ENCODE measurements at places on chromosomes 5 and 9. TPM values are rescaled to one million over a fixed set of nuclear protein-coding genes. Genes with fewer than 3 reads are reported as not detected.

DNA sequence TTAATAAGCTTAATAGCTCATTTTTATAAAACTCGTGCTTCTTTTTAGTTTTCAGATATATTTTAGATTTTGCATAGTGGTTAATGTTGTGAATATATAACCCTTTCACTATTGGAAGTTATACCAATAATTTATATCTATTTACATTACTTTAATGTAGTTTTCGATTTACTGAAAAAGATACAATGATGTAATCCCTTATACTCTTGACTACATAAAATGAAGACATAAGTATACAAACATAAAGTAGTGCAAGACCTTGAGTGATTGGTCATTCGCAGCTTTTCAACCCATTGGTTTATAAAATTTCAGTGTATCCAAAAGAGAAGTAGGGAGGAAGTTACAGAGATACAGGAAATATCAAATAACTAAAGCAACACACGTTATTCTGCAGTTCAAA, 84.3 kb upstream of the GRHPR start:
- DNase-seq, result no peak

GRCh38 chr5:38742821-38743220, 103.0 kb upstream of the OSMR start:
- DNase-seq, result no peak

- DNase-seq, result no peak
These were observed 69.9 kb upstream of the PLPP1 start for GRCh38 chr5:55604611-55605067.

- no peak for DNase-seq
These were observed 1354.8 kb downstream of the PTPRD start for GRCh38 chr9:9257999-9258498.

DNA sequence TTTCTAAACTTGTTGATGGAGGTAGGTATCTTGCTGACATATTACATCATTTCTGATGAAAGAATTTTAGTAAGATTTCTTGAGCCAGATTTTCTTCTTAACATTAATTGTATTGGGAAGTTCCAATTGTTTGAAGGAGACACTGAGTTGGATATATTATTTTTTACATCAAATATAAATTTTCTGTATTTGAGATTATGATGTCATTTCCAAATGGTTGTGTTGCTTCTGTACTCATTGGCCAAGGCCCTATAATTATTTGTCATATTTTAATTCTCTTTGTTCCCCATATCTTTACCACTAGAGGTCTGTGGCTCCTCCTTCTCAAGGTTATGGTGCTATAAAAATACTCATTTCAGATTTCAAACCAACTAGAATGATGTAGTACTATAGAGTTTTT, 53.4 kb downstream of the ITGA1 start:
- DNase-seq, result no peak

GRCh38 chr5:171506951-171507350, 87.5 kb downstream of the FGF18 start:
- DNase-seq, result no peak

DNA sequence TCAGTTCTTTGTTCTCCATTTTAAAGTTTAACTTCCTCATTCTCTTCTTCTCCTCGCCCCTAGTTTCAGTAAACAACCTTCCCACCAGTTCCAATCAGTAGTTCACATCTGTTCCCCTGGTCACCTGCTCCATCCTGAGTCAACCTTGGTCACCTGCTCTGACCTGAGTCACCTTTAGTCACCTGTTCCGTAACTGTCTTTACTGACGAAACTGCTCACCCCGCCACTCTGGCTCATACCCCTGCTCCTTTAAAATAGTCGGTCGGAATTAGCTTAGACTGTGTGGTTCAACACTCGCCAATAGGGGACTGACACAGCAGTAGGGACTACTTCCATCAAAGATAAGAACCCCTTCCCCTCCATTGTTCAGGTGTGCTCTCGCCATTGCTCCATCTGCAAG, 76.3 kb upstream of the GPBP1 start:
- no peak for DNase-seq

DNA sequence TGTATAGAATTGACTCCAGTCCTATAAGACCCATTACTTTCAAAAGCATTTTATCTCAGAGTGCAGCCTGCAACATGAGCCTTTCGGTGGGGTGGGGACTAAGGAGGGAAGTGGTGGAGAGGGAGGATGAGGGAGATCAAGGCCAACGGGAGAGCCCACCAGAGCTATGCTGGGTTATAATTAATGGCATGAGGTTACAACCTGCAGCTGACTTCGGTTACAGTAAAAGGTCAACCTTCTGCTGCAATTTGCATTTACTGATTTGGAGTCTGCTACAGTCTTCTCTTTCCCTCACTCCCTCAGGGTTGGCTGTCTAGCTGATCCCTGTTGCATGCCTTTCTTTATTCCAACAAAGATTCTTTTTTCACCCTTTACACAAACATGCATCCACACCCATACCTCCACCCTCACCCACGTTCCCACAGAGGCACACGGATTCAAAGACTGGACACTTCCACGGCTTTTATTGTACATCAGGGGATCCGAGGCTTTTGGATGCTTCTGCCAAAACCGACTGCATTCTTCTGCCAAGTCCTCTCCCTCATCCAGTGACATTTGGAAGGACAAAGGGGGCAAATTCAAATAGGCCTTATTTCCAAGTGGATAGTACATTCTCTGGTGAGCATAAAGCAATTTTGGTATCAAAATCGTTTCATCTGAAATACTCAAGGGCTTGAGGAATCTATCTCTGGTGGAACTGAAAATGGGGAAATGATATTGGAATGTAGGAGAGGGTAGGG, 381.2 kb downstream of the NFIB start:
- DNase-seq, result no peak

DNA sequence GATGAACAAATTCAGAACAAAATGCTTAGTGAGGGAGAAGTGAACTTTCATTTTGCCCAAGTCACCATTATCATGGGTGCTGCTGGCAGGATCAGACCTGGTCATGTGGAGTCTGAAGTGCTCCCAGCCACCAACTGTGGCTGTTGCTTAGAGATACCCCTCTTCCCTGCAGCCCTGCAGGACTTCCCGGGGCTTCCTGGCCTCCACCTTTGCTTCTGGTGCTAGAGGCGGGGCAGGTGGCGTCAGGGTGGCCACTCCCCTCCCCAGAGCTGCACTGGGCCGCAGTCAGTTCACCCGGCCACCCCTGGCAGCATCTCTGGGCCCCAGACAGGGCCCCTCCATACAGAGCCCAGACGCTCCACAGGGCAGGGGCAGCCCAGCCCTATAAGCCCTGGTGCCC, 30.0 kb upstream of the SLC12A7 start:
- no peak for DNase-seq

DNA sequence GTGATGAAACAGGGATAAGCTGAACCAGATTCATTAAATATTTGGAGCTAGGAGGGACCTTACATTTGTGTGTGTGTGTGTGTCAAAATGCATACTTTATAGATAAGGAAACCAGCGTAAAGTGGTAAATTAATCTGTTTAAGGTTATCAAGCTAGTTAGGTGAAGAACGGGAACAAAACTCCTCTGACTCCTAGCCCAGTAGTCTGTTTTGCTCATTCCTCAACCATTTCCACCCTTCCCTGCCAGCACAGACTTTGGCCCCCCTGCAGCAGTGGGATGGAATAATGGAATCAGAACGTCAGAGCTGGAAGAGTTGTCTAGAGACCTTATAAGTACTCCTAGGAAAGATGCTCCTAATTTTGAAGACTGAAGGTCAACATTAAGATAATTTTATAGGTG, 6.5 kb downstream of the AGXT2 start:
- no peak for DNase-seq

DNA sequence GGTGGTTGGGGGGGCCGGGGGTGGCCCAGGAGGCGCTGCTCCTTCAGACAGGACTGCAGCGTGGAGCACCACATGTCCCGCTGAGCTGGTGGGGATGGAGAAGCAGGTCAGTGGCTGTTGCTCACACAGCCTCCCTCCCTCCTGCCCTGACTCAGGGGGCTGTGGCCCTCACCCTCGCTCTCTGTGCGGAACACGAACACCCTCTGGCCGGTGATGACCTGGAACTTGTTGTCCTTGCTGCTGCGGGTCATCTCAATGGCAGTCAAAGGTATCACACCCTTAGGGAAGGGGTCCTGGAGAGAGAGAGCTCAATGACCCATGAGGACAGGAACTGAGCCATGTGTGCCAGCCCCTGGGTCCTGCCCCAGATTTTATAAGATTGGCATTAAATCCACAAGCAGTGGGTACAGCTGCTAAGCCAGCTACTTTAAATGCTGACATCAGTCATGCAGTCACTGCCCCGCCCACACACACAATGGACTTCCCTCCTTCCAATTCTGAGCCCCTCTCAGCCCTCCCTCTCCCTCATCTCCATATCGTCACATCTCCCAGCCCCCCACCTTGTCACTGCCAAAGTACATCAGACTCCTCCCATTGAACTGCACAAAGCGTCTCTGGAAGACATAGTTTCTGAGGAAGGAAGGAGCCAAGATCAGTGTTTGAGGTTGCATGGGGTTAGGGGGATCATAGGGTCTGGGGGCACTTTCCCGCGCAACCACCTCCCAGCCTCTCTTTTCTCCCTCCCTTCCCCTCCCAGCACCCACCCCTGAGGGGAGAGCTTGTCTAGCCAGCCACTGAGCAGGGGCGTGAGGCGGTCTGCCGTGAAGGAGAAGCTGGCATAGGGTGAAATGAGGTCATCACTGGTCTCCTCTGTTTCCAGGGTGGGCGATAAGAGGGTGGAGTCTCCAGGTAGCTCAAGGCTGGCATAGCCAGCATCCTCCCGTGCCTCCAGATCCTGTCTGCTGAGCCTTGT, 8.9 kb downstream of the ARAP3 start:
- DNase-seq, result no peak

DNA sequence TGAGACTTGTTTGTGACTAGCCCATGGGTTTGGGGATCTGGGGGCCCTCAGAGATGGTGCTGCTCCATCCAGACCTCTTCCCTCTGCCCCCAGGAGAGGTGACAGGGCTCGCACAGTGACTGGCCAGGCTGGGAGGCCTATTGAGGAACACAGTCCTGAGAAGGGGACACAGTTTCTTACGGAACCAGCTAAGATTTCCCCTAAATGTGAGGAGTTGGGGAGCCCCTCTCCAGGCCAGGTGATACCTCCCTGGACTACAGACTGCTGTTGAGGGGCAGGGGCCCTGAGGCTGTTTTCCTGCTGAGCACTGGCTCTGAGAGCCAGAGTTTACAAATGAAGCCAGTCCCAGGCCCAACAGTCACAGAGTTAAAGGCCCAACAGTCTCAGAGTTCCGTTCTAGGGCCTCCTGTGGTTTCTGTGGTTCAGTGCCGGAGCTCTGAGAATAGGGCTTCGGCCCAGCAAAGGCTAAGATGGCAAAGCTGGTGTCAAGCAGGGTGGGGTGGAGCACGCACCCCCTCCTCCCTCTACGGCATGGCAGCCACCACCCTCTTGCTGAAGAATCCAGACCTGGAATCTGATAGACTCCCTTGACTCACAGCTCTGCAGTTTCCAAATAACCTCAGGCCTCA, 1.1 kb upstream of the SEMA4D start:
- DNase-seq, result peak; percentile 88

DNA sequence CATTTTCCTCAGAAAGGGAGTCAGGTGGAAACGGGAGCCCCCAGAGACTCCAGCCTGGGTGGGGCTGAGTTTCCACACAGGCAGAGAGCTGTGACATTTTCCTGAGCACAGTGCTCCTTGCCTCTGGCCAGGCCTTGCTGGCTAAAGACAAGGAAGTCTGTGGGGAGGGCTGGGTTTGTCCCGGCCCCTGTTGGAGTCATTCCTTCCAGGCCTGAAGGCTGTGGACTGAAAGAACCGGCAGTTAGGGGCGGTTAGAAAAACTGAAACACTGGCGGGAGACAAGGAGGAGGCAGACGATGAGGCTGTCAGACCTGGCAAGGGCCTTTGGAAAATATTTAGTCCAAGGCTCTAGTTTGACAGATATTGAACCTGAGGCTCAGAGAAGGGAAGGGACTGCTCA, 29.9 kb downstream of the COL15A1 start:
- no peak for DNase-seq

CATSPER3 gene
- 0.64 TPM for total RNA-seq

CNTNAP3 gene
- not detected for total RNA-seq

MROH2B gene
- total RNA-seq, result not detected

C7 gene
- total RNA-seq, result not detected

IFNK gene
- total RNA-seq, result not detected

EGFLAM gene
- not detected for total RNA-seq
